AML-193 (cell line): ENCODE measurements at places on chromosomes 16 and 17.

GRCh38 chr17:56867948-56868376 lies 34.0 kb downstream of the DGKE start:
- DNase-seq: no peak

- no peak for DNase-seq
These were observed 763 bp upstream of the SOX9 start for GRCh38 chr17:72119873-72120641.

DNA sequence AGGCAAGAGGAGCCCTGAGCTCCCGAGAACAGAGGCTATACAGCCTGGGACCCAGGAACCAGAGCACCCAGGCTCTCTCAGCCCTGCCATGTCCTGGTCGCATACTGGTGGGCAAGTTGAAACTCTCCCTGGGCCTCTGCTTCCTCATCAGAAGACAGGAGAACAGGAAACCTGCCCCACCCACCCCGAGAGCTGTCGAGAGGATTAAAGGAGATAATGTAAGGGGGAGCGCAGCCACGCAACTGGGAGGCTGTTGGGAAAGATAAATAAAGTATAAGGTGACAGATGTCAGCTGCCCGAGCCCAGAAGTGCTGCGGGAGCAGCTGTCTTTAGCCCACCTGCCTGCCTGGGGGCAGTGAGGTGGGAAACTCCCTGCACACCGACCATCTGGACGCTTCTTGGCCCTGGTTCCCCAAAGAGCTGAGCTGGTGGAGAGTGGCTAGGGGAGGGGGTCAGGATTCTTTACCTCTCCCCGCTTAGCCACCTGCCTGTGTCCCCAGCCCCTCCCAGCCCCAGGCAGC lies 6.8 kb downstream of the KIF19 start:
- DNase-seq: no peak

DNA sequence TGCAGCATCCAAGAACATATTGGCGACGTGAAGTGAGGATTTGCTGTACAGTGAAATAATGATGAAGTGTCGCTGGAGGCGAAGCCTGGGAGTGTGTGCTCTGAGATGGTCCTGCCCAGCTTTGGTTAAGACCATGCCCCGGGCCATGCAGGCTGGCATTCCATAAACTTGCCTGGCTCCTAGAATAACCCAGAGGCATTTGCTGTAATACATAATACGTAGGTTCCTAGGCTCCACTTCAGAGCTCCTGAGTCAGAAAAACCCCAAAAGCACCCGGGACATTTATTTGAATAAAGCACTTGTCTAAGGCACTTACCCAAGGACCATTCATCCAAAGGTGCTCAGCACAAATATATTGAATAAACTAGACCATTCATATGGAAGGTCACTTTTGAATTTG lies 279.3 kb downstream of the ABCC12 start:
- DNase-seq: no peak

GRCh38 chr17:73017658-73018057 lies 74.8 kb downstream of the SLC39A11 start:
- no peak for DNase-seq

- no peak for DNase-seq
These were observed 211.5 kb downstream of the SOX9 start for GRCh38 chr17:72332367-72332766.

GRCh38 chr17:82369211-82369610 lies 2.4 kb upstream of the UTS2R start:
- no peak for DNase-seq

GRCh38 chr16:88894681-88895300 lies 28.3 kb upstream of the PABPN1L start:
- DNase-seq: no peak

DNA sequence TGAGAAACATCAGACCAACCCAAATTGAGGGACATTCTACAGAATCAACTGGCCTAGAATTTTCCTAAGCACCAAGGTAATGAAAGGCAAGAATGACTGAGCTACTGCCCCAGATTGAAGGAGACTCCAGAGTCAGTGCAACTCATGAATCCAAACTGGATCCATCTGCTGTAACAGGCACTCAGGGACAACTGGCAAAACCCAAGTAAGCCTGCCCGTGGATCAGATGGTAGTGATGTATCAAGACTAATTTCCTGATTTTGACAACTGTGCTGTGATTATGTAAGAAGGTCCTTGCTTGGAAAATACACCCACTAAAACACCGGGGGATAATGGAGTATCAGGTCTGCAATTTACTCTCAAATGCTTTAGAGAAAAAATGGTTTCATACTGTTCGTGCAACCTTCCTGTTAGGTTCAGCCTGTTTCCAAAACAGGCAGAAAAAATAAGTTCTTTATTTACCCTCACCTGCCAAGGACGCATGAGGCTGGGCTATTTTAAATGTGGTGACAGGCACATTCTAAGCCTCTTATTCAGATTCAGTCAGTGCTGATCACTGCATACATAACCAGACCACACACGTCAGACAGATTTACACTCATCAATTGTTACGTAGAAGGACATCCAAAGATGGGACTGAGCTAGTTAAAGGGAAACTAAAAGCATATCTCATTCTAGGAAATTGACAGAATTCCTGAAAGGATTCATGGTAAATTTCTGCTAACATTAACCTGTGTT lies 7.0 kb downstream of the MBTPS1 start:
- no peak for DNase-seq

DNA sequence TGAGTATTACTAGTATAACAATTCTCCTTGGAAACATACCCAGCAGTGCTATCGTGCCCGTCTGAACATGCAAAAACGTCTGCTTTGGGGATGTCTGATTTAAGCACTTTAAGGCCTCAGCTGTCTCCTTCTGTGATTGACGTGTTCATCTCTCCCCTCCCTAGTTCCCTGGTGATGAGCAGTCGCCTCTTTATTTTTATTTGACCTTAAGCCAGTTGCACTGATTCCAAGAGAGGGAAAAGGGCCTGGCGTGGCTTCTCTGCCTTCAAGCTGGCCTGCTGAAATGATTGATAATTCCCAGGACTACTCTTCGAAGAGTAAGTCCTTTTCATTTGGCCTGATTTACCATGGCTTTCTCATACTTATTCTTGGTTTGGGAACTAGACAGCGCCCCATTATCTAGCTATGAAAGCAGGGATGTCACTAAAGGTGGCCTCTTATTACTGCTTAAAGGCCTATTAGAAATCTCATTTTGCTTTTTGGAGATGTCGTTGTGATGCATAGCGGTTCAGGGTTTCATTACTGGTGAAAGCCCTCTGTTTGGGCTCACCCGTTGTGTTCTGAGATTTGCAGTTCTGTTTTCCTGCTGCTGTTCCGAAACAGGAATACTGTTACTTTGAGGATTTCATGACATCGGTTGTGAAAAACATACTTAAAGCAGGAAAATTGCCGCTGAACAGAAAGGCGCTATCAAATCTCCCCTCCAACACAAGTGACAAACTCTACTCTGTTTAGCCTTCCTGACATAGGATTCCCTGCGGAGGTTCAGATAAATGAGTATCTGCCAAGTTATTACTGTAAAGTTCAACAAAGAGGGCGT lies 65.5 kb downstream of the IQCK start:
- no peak for DNase-seq

GRCh38 chr17:68830313-68830712 lies 124.9 kb downstream of the ABCA8 start:
- no peak for DNase-seq

GRCh38 chr17:41178341-41178740 lies 320 bp upstream of the KRTAP4-2 start:
- DNase-seq: no peak

GRCh38 chr17:40038882-40039513 lies 15.2 kb downstream of the MED24 start:
- no peak for DNase-seq
